ENCODE measurements at places on chromosomes 13 and 19.

DNA sequence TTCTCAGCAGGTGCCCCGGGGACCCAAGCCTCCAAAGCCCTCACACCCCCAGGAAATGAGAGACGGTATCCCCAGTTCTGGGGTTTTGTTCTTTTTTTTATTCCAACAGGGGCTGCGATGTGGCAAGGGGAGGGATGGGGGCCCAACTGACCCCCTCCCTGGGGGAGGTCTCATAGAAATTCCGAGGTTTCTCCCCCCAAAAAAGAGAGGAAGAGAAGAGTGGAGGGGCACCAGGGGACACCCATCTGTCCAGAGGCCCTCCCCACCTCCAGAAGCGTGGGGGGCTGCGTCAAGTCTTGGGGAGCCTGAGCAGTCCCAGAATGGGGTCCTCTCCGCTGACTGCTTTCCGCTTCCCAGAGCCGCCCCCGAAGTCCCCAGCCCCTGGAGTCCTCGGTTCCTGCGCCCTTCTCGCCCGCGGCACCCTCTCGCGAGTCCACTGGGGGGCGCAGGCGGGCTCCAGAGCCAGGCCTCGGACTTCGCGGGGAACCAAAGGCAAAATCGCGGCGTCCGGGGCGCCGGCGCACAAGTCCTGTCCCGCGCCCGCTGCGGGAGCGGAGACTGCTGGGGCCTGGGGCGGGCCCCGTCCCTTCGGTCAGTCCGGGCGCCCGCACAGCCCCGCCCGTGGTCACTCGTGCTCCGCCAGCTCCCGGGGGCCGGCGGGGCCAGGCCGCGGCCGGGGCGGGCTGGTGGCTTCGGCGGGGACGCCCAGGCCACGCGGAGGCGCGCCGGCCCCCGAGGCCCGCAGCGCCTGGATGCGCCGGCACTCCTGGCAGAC is 4.4 kb upstream of the ATP1A3 start:
- ATAC-seq: peak; percentile 20

DNA sequence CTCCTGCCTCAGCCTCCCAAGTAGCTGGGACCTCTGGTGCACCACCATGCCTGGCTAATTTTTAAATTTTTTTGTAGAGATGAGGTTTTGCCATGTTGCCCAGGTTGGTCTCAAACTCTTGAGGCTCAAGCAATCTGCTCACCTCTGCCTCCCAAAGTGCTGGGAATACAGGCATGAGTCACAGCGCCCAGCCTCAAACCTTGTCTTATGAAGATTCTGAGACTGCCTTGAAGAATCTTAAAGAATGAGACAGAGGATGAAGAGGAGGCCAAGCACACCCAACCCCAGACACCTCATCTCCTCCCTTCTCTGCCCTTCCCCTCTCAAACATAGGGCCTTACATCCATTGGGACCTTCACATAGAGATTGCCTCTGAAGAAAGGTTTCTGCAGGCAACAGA is 179.7 kb downstream of the ABCC4 start:
- ATAC-seq: no peak

DNA sequence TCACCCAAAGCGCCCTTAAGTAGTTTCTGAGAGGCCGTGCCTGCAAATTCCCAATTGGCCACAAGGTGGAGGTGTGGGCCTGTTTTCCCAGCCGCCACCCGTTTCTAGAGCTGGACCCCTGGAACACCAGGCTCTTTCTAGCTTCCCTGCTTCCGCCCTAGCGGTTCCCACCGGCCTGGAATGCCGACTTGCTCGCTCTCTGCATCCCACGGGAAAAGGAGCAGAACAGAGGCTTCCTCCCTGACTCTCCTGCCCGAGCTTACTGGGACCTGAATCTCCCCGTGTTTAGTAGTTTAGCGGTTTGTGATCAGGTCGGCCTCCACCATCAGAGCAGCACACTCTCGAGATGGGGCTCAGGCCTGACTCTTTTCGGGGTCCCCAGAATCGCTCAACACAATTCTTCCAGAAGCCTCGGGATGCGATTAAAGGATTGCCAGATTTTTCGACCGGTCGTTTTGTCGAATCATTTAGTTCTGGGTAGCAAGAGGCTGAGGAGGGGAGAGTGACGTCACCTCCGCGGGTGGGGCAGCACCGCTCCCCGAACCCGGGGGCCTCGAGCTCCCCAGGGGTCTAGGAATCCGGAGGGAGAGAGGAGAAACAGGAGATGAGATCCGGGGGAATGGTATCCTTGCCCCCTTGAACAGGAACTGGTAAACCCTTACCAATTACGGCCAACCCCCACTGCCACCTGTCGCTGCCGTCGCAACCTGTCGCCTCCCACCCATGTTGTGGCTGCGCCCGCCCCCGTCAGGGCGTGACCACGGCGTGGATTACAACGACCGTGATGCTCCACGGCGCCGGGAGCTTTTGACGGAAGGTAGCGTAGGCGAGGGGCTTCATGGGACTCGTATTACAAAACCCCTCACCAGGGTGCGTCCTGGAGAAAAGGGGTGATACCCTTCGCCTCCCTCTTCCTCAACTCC is 8.0 kb downstream of the NAPSA start:
- peak; percentile 72 for ATAC-seq

- ATAC-seq: no peak
Measured at GRCh38 chr19:38528213-38528755, 89.5 kb downstream of the MAP4K1 start.

DNA sequence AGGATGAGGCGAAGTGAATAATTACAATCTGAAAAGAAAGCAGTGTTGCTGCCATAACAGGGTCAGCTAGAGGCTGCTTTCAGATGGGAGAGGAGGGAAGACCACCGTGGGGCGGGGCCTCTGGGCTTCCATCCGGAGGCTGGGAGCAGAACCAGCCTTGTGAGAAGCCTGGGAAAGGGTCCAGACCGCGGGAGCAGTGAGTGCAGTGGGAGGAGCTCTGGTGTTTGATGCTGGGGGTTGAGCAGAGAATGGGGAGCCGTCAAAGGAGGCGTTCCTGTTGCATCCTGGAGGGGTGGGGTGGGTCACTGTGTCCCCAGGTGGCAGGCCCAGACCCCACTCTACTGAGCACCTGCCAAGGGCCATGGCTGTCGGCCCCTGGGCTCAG is 18.1 kb downstream of the NKPD1 start:
- no peak for ATAC-seq

GRCh38 chr13:43431841-43432240 is 354.9 kb downstream of the ENOX1 start:
- ATAC-seq: no peak

DNA sequence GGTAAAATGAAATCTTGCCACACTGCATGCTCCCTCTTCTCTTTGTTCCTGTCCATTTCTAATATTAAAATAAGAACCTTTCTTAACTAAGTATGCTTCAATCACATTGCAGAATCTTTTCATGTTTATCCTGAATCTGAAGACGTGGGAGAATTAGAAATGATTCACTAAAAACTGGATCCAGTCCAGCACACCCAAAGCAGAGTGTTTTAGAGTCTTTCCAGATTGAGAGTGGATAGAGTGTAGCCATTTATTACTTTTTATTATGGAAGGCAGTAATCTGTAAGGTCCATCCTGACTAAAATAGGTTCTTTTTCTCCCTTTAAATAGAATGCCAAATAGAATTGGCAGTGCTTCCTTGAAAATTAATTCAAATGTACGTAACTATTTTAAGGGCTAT is 453.5 kb downstream of the TDRD3 start:
- no peak for ATAC-seq

DNA sequence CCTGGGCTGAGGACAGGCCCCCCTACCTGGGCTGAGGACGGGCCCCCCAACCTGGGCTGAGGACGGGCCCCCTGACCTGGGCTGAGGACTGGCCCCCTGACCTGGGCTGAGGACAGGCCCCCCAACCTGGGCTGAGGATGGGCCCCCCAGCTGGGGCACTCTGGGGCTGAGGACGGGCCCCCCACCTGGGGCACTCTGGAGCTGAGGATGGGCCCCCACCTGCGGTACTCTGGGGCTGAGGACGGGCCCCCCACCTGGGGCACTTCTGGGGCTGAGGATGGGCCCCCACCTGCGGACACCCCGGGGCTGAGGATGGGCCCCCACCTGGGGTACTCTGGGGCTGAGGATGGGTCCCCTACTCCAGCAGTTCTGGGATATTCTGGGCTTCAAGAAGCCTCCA is 65.5 kb downstream of the RASA3 start:
- ATAC-seq: no peak

DNA sequence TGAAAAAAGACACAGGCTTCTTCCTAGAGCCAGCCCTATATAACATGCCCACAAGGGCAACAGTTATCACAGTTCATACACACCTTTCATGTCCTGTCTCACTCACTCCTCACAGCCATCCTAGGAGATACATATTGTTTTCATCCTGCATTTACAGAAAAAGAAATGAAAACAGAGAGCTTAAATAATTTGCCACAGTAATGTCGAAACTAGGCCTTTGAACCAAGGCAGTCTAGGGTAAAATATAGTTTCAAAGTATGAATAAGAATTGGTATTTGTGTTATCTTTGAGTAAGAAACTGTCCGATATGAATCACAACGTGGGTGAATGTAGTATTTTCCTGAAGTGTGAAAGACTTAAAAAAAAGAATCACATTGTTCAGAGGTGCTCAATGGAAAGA is 26.8 kb downstream of the CLDN10 start:
- ATAC-seq: peak; percentile 82

DNA sequence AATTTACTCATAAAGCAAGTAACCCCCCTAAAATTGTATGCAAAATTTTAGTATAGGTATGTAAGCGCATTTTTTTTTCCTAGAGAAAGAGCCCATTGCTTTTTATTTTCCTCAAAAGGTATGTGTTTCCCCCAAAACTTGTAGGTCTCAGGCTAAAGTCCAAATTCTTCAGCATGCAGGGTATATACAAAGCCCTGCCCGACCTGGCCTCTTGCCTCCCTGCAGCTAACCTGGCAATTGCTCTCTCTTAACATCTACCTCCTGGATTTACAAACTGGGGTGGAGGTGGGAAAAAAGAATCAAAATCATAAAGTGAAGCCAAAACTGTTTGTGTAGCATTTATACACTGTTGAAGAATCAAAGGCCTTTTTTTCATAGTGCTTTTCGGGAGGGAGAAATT is 107.8 kb downstream of the KCNRG start:
- no peak for ATAC-seq

DNA sequence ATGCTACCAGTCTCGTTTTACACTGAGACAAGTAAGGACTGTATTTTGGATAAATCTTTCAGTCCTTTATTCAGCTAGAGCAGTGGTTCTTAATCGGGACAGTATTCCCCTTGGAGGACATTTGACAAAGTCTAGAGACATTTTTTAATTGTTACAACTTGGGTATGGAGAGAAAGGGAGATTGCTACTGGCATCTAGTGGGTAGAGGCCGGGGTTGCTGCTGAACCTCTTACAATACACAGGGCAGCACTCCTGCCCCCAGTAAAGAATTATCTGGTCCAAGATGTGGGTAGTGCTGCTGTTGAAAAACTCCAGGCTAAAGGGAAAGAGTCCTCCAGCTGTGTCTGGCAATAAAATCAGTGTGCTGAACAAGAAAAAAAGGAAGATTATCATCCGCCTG is 334.8 kb downstream of the SLC7A1 start:
- no peak for ATAC-seq

- no peak for ATAC-seq
Measured at GRCh38 chr13:94120878-94121277, 358.6 kb downstream of the DCT start.

GRCh38 chr19:6564393-6564792 is 26.6 kb downstream of the CD70 start:
- ATAC-seq: no peak

- peak; percentile 67 for ATAC-seq
Measured at GRCh38 chr19:46515879-46516350, 20.2 kb upstream of the PNMA8B start.

GRCh38 chr13:99265162-99265800 is 7.1 kb upstream of the GPR18 start:
- peak; percentile 83 for ATAC-seq
